ENCODE measurements at places on chromosomes 6 and 20.

DNA sequence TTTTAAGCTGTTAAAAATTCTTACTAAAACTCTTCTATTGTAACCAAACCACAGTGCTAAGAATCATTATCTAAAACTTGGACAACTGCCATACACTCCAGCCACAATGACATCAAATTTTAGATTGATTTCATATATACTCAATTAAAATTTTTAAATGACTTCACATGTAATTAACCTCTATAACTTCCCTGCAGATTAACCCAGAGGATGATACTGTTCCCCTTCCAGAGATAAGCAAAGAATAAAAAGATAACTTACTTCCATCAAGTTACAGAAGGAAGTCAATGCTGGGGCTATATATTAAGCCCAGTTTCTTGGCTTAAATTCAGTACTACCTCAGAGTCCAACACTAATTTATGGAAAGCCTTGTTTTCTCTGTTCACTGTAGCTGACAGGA is 71.3 kb downstream of the ARHGAP18 start:
- DNase-seq: no peak

DNA sequence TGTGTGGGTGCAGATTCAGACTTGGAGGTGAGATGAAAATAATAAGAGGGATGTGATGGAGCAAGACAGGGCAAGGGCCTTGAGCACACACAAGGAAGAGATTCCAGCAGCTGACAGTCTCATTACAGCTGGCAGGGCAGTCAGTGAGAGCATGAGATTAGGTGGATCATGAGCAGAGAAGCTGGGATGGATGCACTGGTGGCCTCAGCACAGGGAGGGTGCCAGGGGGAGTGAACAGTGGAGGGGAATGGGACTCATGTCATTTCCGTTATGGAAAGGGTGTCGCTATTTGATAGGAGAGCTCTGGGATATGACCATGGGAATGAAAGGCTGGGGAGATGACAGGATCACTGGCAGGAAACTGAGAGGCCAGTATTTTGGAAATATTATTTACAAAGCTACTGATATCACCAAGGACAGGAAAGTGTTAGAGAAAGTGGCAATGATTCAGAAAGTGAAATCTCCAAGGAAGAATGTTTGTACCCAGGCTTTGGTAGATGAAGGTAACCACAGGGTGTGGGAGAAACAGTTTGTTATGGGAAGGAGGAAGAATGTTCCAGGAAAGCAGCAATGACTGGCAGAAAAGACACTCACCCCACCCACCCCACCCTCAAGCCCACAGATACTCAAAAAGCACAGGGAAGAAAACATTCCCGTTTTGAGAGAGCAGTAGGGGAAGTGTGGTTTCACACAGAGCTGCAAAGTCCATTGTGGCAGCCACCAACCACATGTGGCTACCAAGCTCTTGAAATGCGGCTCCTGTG is 214.7 kb upstream of the PROKR2 start:
- no peak for DNase-seq

DNA sequence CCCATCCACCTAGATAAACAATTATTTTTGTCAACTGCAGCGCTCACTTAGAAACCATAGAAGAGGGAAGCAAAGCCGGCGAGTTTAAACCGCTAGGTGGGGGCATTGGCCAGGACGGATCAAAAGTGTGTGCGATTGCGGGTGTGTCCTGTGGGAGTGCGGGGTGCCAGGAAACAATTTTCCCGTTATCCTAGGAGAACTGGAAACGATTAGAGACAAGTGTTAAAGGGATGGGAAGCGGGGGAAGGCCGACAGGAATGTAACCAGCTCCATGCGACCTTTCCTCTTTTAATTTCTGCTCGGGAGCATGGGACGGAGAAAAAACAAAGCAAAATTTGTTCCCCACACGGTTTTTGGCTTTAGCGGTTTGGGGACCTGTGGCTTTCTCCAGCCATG is 2.8 kb upstream of the HTR1B start:
- DNase-seq: no peak

- DNase-seq: no peak
Measured at GRCh38 chr6:54598787-54599313, 247.7 kb upstream of the FAM83B start.

DNA sequence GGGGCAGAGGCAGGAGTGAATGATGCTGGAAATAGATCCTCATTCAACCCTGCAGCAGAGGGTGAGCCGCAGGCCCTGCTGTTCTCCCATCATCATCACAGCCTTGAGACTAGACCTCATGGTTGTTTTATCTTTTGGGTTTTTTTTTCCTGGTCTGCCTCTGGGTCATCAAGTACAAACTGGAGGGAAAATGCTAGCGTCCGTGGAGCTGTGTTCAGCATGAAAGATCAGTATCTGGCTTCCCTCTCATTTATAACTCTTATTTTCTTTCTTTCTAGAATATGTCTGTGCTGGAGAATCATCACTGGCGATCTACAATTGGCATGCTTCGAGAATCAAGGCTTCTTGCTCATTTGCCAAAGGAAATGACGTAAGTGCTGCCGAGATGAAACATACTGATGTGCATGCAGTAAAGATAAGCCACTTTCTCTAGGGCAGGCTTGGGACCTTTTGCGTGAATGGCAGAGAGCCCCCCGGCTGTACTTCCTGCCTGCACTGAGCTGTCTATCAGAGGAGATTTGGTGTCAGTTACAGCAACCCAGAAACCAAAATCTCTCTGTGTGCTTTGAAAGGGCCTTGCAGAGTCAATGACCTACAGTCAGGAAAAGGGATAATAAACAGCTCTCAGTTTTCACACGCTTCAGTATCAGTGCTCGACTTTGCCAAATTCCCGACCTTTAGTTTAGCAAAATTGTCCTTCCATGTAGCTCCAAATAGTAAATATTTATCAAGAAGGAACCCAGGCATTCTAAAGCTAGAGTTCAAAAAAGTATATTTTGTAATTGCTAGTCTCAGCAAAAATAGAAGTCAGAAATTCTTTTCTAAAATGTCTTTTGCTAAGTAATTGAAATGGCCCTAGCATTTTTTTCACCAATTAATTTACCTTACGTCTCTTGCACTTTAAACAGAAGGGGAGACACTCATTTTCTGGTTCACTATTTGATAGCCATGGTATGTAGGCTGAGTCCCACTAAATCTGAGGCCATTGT is 76.3 kb downstream of the MTFR2 start:
- no peak for DNase-seq

DNA sequence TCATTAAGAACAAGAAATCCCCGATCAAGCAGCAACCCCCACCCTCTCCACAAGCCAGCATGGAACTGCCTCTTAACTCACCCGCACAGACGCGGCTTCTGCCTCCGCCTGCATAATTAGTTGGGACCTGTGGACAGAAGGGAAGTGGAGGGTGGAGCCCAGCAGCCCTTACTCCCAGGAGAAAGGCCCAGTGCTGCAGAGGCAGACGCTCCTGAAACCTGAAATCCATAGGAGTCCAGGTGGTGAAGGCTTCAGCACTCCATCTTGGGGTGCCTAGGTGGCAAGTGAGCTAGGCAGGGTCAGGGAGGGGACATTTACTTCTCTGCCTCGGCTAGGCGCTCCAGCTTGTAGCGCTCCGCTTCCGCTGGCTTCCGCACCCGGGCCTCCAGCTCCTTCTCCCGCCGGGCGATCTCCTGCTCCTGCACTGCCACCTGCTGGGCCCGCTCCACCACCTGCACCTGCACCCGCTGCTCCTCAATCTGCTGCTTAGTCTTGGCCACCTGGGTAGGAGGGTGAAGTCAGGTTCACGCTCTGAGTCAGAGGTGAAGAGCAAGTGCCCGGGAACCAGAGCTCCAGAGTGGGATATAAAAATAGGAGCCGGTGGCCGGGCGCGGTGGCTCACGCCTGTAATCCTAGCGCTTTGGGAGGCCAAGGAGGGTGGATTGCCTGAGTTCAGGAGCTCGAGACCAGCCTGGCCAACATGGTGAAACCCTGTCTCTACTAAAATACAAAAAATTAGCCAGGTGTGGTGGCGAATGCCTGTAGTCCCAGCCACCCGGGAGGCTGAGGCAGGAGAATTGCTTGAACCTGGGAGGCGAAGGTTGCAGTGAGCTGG is 10.7 kb downstream of the TUBB start:
- DNase-seq: peak; percentile 81

- DNase-seq: no peak
Measured at GRCh38 chr20:37615340-37616109, 78.3 kb upstream of the CTNNBL1 start.

DNA sequence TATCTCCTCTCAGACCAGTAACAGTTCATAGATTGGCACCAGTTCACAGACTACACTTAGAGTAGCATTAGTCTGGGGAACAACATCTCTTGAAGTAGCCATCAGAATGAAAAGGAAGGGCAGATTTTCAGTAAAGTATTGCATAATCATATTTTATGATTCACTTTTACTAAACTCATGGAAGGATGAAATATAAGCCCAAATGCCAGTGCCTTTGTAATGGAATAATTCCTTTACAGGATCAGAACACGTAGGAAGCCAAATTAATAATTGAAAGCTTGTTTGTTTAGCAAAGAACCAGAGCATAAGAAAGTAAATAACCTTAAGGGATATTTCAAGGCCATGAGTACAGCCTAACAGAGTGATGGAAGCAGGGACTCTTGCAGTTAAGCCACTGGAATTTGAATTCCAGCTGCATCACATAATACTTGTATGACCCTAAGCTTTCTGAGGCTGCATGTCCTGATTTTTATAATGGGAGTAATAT is 11.4 kb upstream of the LOC128125822 start:
- DNase-seq: no peak

DNA sequence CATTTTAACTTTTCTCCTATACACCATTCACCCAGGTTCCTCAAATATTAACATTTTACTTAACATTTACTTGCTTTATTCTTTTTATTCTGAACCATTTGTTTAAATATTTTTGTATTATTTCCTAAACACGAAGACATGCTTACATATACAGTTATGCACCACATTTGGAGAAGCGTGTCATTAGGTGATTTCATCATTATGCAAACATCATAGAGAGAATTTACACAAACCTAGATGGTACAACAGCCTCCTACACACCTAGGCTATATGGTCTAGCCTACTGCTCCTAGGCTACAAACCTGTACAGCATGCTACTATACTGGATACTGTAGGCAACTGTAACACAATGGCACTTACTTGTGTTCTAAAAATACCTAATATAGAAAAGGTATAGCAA is 6.6 kb downstream of the TDP2 start:
- DNase-seq: no peak

GRCh38 chr20:50242863-50243609 is 52.4 kb downstream of the CEBPB start:
- DNase-seq: no peak

DNA sequence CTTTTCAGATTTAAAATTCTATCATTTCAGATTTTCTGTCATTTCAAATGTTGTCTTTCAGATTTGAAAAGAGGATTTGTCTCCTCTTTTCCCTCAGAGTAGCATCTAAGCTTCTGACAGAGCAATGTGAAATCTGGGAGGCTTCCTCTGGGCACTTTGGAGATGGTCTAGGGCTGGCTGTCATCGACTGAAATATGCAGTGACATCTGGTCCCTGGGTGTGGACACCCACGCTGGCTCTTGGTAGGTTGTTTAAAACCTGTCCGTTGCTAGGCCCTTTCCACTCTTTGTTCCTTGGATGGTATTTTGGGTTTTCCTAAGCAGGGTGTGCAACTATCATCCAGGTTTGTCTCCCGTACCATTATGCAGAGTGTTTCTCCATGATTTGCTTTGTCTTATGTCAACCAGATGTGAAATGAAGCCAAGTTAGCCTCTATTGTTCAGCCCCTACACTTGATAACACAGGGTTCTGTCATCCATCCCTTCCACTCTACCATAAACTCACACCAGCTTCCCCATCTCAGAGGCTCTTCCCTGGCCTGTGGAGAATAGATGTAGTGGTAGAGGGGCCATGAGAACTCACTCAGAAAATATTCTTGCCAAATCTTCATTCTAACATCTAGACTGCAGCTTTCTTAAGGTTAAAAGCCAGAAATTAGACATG is 5.0 kb upstream of the VIP start:
- DNase-seq: no peak

GRCh38 chr6:159313018-159313417 is 143.8 kb downstream of the FNDC1 start:
- DNase-seq: no peak

DNA sequence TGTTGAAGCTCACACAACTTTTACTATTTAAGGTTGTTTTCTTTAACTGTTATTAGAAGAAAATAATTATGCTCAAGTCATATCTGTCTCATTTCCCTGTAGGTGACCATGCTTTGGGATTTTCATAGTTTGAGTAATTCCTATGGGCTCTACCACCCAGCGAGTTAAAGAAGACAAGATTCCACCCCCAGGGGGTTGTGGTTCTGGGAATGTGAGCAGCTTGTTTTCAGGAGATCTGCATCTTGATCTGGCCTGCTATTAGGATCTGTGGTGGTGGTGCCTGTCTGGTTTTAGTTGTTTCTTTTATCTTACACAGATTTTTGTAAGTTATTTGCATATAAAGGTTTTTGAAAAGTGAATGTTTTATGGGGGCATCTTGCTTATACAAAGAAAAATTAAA is 20.2 kb upstream of the REV3L start:
- no peak for DNase-seq

Measured in T follicular helper cell (primary cell).